ENCODE measurements at places on chromosomes 3 and 15. TPM values are rescaled to one million over a fixed set of nuclear protein-coding genes. Genes with fewer than 3 reads are reported as not detected.
A peak's percentile ranks its signal among the peaks of the same experiment; 100 is the strongest.

GRCh38 chr3:126052196-126053058 lies 31.5 kb downstream of the SLC41A3 start:
- no peak for DNase-seq

DNA sequence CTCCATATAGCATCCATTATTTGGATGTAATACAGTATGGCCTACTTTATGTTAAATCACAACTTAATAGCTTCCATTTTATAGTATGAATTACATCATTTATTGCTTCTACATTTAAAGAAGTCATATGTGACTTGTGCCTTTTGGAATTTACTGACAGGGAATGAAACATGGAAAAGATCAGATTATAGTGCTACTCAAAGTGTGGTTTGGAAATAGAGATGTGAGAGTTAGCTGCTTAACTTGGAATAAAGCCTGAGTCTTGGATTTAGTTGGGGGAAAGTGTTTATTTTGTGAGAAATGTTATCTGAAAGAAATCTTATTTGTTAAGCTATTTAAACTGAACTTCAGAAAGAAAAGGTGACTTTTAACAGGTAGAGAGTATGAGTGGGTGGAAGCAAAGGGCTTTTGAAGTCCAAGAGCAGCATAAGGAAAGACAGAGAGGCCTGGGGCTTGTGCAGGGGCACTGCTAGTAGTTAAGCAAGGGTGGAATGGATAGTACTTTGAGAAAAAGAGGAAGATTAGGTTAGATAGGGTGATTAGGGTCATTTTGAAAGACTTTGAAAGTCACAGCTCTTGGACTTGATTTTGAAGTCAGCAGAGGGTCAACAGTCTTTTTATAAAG lies 60.5 kb downstream of the SLMAP start:
- DNase-seq: no peak

DNA sequence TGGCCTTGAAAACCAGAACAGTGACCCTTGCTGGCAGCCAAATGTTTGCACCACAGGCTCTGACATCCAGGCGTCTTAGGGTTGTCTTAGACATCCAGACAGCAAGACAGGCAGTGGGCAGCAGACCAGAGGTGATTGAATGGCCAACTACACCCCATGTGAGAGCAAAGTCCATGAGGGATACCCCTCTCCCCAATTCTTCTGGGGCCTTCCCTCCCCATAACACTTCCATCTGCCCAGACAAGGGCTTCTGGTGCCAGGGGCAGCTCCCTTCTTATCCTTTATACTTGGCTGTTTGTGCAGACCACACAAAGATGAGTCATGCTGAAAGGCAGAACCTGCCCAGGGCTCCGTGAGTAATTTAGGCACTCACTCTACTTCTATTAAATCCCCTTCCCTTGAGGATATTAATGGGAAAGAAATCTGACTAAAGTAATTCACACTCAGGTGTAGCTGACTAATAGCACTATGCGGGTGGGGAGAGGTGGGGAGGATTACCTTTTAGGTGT lies 257.9 kb downstream of the UACA start:
- no peak for DNase-seq

The FANCD2OS gene
- total RNA-seq: not detected

- DNase-seq: no peak
Observed at GRCh38 chr15:73352082-73352481, 16.7 kb downstream of the HCN4 start.

- no peak for DNase-seq
Observed at GRCh38 chr15:46660096-46660842, 1025.4 kb downstream of the SQOR start.

- DNase-seq: no peak
Observed at GRCh38 chr15:73210630-73211029, 158.1 kb downstream of the HCN4 start.

DNA sequence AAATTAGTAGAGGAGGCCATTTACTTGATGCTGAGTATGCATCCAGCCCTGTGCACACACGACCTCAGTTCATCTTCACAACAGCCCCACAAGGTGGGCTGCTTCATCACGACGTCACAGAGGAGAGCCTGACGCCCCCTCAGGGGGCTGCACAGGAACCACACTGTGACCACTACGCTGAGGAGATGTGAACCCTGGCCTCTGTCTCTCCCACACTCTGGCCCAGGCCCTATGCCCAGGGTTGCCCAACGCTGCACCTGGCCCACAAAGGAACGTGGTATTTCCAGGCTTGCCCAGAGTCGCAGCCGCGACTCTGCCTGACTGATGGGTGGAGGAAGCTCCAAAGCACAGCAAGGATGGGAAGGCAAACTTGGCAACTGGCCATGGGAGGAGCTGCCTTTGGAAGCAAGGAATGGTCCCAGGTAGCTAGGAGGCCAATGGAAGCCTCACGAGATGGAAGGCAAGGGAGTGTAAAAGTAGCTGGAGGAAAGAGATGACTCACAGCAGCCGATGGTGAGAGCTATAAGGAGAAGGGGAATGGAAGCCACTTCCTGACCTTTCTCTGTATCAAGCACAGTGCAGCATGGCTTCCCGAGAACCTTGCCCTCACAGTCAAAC lies 226.0 kb downstream of the KLF13 start:
- DNase-seq: no peak

The UBA7 gene
- 269 TPM for total RNA-seq

GRCh38 chr3:149299938-149300801 lies 33.3 kb downstream of the TM4SF18 start:
- DNase-seq: no peak

The P2RY14 gene
- 0.94 TPM for total RNA-seq

DNA sequence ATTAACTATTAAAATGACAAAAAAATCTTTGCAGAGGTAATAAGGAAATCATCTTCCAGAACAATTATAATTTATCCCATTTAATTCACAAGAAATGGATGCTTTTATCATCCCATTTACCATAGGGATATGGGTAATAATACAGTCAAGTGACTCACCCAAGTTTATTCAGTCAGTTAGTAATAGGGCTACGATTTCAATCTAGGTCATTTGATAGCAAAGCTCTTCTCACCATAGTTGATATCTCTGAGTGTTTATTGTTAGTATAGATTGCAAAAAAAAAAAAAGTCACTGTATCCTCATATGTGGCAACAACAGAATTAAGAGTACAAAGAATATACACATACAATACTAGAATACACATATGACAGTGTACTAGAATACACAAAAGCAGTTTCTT lies 797.1 kb downstream of the ROBO1 start:
- no peak for DNase-seq

The ISLR gene
- total RNA-seq: not detected

GRCh38 chr15:57079446-57079845 lies 161.0 kb downstream of the TCF12 start:
- no peak for DNase-seq

GRCh38 chr15:101501703-101502373 lies 12.3 kb upstream of the PCSK6 start:
- peak; percentile 27 for DNase-seq

DNA sequence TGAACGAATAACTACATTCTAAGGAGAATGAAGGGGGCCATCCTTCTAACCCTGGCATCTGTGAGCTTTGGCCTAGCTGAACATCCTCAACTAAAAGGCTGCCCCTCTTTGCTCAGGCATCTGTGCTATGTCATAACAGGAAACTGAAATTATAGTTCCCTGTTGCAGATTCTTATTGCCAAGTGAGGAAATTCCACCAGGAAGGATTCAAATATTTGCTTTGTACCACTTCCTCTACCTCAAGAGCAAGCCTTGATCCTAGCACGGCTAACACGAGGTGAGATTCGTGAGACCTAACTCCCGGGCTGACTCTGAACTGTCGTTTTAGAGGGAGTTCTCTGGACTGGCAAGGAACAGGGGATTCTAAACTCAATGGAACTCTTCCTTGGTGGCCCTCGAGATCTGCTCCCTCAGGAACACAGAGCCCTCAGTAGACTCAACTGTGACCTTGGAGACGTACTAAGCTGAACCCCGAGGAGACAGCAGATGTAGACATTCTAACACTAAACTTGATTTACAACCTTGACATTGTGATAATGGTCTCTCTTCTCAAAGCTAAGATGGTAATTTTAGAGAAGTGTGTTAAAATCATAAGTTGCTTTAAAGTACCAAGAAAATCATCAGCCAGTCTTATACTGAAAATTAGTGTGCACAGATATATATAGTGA lies 4.2 kb downstream of the SPG21 start:
- DNase-seq: no peak

DNA sequence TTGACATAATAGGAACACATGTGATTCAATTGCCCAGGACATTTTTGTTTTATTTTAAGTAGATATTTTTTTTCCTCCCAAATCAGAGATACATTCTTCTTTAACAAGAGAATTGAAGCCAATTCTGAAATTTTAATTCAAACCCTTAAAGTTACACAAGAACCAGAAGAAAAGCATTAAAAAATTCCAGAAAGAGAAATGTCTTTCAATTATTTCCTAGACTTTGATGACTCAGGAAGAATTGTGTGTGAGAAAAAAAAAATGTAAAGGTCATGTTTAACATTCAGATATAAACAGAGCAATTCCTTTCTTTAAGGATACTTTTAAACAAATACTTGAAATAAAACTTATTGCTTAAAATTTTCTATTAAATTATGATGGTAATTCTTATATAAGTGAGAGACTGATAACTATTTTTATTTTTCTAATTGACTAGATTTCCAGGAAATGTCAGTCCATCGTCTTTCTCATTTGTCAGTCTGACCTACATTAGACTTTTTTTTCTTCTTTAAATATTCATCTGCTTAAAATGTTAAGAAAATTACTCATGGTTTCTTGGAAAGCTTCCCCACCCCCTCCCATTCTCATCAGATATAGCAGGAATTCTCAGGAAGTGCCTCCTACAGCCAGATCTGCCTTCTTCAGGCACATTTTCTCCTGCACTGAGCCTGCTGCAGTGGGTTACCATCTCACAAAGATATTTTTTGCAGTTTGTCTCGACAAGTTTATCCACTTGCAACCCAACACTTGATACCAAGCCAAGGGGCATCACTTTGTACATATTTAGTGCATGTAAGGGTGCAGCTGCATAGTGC lies 261.8 kb upstream of the CBLB start:
- no peak for DNase-seq

GRCh38 chr3:128987302-128988100 lies 6.4 kb downstream of the CFAP92 start:
- no peak for DNase-seq

DNA sequence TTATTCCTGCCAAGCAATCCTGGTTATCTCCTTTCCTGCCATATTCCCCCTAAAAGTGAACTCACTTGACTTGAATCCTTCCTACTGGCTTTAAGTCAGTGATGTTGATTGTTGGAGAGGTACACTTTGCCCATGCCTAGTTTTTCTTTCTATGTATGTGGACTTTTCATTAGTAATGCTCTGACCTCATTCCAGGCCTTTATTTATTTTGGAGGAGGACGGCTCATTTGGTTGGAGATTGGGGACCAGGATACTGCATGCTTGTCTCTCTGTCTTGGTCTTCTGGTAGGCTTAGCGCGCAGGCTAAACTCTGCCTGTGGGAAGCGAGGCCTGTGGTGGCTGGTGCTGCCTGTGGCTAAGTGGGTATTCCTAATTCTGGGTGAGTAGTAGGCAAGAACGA lies 29.1 kb upstream of the MTMR10 start:
- DNase-seq: no peak

DNA sequence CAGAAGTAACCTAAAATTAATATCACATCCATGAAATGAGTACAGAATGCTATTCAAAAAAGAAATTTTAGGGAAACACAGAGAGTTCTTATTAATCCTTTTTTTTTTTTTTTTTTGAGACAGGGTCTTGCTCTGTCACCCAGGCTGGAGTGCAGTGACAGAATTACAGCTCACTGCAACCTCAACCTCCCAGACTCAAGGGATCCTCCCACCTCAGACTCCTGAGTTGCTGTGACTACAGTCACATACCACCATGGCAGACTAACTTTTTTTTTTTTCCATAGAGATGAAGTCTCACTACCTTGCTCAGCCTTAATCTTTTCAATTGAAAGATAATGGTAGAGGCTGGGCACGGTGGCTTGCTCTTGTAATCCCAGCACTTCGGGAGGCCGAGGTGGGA lies 6.3 kb upstream of the CRTC3 start:
- DNase-seq: no peak

DNA sequence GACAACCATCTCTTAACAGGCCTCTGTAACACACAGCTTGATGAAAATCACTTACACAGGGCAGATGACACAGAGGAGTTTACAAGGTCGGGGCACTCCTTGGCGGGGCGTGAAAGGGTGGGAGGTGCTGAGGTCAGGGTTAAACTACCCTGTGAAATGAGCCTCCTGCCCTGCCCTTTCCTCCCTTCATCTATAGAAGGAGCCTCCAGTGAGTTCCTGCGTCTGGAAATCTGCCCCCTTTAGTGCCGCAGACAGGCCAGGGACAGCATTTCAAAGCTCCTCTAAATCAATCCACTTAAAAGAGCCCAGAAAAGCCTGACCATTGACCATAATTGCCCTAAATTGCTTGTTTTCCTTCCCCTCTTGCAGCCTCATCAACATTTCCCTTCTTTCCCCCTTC lies 1.9 kb downstream of the ROBO1 start:
- no peak for DNase-seq

The MRAS gene
- 2.0 TPM for total RNA-seq

The NR1D2 gene
- 68.1 TPM for total RNA-seq

The FBXW12 gene
- total RNA-seq: not detected

DNA sequence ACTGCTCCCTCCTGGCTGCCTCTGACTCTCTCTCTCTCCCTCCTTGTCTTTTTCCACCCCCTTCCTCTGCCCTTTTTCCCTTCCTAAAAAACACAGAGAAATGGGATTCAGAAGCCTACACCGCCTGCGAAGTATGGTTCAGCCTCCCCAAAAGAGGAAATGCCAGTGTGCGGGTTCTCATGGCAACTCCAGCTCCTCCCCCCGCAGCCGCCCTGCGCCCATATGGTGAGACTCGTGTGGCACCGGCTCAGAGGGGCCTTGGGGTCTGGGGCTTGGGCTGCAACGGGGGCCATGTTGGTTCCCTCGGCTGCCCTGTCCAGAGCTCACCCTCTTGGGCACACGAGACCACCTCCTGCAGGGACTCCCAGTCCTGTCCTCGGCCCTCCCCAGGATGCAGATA lies 23.6 kb upstream of the LINGO1 start:
- DNase-seq: no peak
